ENCODE measurements at places on chromosomes 5 and 9.
A peak's percentile ranks its signal among the peaks of the same experiment; 100 is the strongest.

DNA sequence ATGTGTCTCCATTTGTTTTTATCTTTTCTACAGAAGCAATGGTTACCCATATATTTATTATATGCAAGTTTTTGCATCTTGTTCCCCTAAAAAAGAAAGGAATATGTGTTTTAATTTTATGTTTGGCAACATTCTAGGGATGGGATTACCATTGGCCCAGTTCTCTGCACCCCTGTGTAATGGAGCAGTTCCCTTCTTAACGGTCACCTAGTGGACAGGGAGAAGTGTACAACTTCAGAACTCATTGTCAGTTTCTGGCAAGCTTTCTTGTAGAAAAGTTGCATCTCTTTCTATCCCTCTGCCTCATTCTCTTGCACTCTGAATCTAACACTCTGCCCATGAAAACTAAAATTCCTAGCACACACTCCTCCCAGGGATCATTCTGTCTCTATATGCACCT, 78.2 kb downstream of the DOCK8 start:
- no peak for DNase-seq

GRCh38 chr5:124349931-124350330, 396.5 kb downstream of the ZNF608 start:
- DNase-seq, result no peak

DNA sequence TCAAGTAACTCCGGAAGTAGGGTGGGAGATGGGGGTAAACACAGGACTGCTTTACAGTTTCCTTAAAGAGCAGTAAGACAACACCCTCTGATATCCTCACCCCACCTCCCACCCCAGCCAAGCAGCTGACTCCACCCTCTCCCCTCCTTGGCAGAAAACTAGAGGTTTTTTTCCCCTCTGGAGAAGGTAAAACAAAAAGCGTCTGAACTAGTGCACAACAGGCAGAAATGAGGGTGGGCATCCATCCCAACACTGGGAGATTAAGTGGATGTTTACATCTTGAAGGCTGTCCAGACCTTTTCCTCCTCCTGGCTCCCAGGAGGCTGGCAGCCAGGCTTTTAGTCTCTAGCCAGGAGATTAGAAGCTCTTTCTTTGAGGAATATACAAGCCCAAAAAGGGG, 13.9 kb upstream of the CTNNAL1 start:
- DNase-seq, result no peak

GRCh38 chr5:126681970-126682369, 81.2 kb downstream of the PHAX start:
- no peak for DNase-seq

GRCh38 chr5:81428861-81429260, 34.9 kb upstream of the ACOT12 start:
- DNase-seq, result no peak

DNA sequence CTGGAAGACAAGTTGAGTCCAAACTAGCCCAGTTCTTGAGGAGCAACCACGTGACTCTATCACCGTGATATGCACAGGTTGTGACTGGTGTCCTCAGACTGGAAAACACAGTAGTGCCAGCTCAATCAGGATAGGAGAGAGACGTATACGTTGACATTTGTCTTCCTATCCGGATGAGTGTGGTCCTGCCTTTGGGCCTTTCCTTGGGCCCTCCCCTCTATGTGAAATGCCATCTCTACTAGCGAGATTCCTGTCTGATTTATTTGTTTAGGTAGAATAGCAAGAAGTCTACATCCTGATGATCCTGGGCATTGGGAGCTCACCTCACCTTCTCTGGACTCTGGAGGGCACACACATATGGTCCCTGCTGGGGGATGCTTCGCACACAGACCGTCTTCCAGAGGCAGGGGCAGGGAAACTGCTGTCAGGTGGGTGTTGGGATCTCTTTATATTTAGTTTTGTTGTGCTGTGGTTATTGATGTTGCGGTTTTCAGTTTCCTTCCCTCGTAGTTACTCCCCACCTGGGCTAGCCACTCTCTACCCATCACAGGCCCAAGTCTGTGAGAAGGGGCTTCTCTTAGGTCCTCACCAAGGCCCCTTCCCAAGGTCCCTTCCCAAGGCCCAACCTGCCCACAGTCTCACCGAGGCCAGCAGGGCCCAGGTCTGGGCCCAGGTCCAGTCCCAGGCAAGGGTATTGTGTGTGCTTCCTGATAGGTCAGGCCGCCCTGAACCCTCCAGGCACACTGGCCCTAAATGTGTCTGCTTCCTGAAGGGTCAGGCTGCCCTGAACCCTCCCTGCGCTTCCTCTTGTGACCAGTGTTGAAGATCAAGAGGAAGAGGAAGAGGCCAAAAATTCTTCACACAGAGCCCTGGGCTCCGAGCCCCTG, 19.0 kb upstream of the SPINK4 start:
- no peak for DNase-seq

DNA sequence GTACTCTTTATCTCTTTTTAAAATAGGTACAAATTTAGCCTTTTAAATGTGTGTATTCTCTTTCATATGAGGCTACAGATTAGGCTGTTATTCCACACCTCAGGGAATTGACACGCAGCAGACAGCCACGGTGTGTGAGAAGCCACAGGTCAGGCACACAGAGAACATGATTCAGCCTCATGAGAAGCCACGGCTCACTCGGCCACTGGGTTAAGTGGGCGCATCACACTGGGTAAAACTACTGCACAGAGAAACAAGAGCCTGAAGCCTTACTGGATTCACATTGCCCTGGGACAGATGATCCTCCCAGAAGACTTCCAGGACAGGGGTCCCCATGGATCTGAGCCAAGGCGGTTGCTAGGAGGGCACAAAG, 28.2 kb downstream of the LPCAT1 start:
- no peak for DNase-seq

- DNase-seq, result peak; percentile 39
Measured at GRCh38 chr5:17223367-17224185, 6.1 kb downstream of the BASP1 start.

DNA sequence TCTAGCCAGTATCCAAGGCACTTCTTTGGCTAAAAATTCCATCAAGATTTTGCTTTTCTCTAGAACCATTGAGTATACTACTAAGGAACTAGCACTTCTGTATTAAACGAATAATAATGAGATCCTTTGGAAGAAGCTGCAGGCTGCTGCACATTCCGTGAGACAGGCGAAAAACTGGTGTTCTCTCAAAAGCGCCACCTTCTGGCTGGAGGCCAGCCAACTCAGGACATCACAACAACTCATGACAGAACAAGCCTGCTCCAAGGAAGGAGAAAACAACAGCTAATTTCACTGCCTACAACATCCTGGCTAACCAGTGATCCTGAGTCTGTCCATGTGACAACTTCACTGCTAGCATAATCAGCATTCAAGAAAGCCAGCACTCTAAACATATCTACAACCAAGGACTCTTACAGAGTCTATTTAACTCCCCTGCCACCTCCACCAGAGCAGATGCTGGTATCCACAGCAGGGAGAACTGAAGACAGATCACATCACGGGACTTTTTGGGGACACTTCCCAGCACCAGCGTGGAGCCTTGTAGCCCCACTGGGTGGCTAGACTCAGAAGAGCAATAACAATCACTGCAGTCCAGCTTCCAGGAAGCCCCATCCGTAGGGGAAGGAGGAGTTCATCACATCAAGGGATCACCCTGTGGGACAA, 150.5 kb downstream of the YTHDC2 start:
- peak; percentile 6 for DNase-seq

DNA sequence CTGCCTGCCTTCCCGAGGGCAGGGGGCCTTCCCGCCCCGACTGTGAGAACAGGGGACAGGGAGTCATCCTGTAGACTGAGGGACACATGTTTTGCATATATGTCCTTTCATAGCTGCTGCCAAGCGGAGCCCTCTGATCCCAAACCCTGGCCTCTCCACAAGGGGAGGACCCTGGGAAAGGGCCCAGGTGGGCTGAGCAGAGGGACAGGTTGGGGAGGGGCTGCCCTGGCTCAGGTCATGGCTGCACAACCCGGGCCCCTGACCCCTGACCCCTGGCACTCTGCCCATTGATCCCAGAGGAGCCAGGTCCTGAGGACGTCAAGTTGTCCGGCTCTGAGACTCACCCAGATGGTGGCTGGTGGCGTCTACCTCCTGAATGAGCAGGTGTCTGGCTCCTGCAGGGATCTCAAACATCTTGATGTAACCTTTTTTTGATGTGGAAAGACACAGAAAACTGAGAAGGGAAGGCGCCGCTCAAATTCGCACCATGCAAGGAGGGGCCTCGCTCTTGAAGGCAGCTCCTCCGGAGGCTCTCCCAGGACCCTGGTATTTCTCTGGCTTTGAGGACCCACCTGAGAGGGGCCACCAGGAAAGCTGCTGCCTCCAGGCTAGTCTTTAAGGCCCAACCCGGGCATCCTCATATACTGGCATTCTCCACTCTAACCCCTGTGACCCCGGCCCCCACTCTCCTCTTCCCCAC, 71.9 kb downstream of the ZNF354C start:
- no peak for DNase-seq

- no peak for DNase-seq
Measured at GRCh38 chr5:36928947-36929346, 52.4 kb downstream of the NIPBL start.

DNA sequence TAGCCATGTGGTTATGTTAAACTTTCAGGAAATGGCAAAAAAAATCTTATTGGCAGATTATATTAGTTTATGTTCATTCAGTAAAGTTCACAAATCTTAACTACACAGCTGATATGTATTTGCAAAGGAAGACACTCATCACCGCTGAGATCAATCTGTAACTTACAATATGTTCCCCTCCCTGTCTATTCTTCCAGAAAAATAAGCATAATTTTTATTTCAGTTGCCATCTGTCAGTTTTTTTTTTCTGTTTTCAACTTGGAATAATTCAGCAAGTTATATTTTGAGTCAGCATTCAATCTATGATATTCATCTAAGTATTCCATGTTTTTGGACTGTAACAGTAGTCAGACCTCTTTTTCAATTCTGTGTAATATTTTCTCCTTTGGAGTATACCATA, 1019.9 kb upstream of the PTPRD start:
- DNase-seq, result no peak

DNA sequence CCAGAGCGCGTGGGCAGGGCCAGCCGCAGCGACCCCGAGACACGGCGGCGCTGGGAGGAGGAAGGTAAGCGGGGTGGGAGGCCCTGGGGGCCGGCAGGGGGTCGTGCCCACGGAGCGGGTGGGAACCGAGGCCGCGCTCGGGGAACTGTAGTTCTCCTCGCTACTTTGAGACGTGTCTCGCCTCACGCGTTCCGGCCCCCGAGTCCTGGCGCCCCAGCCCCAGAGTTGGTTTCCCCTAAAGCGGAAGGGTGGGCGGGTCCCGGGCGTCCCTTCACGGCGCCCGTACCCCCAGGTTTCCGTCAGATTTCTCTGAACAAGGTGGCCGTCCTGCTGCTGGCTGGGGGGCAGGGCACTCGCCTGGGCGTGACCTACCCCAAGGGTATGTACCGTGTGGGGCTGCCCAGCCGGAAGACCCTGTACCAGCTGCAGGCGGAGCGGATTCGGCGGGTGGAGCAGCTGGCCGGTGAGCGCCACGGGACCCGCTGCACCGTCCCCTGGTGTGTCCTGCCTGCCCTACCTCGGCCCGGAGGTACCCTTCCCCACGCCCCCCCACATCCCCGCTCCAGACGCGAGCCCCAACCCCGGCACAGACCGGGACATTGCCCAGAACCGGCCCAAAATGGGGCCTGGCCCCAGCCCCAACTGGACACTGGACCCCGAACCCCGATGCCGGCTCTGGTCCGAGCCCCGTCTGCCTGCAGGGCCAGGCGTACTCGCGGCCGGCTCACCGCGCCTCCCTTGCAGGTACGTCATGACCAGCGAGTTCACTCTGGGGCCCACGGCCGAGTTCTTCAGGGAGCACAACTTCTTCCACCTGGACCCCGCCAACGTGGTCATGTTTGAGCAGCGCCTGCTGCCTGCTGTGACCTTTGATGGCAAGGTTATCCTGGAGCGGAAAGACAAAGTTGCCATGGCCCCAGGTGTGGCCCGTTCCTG, 709 bp downstream of the UAP1L1 start:
- DNase-seq, result peak; percentile 54

DNA sequence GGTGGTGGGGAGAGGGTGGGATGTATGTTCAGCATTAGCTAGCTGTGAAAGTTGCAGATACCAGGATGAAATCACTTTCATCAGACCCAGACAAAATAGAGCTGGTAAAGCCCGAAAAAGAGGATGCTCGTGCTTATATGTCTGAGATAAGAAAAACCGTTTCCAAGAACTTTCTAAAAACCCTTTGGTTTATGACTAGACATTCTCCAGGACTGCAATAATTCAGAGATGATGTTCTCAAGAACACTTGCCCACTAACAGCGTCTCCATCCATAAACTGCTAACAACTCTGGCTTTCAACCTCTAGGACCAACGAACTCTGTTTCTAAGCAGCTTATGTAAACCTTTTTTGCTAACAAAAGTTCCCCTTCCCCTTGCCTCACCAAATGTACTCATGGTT, 8.4 kb upstream of the AMACR start:
- no peak for DNase-seq

DNA sequence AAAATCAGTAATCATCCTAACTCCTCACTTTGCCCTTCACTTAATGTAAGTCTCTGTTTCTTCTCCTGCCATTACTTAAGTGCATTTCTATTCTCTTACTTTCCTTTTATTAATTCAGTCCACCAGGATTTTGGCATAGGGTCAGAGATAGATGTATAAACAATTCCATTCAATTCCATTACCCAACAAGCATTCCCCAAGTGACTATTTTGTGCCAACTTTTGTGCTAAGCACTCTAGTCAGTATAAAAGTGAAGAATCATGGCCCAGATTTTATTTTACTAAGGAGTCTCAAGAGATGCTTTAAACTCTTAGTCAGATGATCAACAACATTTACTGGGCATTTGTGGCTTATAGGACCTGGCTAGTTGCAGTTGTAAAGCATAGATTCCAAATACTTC, 159.3 kb downstream of the DMAC1 start:
- DNase-seq, result no peak

DNA sequence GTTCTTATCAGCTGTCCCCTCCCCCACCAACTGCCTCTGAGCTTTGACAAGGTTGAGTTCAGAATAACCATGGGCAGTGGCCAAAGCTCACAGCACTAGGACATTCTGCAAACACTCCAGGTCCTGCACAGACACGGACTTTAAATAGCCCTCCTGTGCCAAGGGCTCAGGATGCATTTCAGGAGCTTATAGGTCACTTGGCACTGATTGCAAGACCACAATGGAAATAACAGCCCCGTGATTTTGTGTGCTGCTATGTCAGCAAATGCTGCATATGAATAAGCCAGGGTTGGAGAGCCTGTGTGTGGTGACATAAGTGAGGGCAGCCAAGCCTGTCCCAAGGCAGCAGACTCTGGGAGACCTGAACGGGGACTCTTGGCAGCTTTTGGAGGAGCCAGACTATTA, 150.7 kb downstream of the DMRT2 start:
- DNase-seq, result no peak

GRCh38 chr5:65305913-65306312, 175.8 kb downstream of the ADAMTS6 start:
- DNase-seq, result no peak

All from GM13976 (cell line).